ENCODE measurements at places on chromosomes 13 and 19.

- DNase-seq = no peak
These were observed 235.4 kb upstream of the MAB21L1 start for GRCh38 chr13:35711909-35712308.

GRCh38 chr19:50943074-50943828, 9.6 kb downstream of the KLK5 start:
- DNase-seq = no peak

GRCh38 chr19:35458731-35459391, 10.8 kb downstream of the FFAR2 start:
- no peak for DNase-seq

GRCh38 chr19:9862938-9863337, 27.8 kb downstream of the PIN1 start:
- no peak for DNase-seq

- no peak for DNase-seq
These were observed 1.8 kb downstream of the PTGER1 start for GRCh38 chr19:14473073-14473977.

DNA sequence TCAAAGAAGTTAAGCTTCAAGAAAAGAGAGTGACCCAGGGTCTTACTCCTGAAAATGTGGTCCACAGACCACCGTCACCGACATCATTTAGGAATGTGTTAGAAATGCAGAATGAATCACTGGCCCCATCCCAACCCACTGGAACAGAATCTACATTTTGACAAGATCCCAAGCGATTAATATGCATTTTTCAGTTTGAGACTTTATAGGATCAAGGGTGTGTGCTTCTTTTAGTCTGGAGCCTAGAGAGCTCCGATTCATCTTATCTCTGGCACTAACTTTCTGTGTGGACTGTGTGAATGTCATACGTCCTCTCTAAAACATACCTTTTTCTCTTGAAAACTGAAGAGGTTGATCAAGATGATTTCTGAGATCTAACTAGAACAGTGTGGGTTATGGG, 484.8 kb downstream of the MYO16 start:
- DNase-seq = no peak

DNA sequence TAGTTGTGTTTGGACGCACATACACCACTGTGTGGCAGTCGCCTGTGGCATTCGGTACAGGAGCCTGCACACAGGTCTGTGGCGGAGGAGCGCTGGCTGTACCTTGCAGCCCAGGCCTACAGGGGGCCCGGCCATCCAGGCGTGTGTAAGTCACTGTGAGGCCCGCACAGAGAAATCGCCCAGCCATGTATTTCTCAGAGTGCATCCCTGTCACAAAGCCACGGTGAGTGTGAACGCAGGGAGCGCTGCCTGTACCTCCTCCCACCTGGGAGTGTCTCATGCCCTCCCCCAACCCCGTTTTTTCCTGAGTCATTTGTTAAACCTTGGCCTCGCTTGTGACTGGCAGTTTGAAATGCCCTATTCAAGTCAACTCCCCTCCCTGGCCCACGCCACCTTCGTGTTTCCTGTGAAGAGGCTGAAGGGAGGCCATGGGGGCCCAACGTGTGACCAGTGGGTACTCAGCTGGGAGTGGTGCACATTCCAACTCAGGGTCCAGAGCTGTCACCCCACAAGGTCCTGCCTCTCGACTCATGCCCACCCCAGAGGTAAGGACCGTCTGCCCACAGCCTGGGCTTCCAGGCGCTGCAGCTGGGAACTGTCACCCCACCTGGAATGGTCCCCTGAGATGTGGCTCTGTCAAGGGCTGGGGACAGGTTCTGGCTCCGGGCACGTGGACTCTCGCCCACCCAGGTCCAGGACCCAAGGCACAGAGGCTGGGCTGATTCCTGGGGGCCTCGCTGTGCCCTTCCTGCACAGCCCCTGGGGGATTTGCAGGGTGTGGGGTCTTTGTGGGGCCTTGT, 11.6 kb upstream of the RASA3 start:
- no peak for DNase-seq

- DNase-seq = no peak
These were observed 66.7 kb downstream of the LHFPL6 start for GRCh38 chr13:39536274-39536673.

GRCh38 chr13:71775966-71776365, 91.0 kb downstream of the DACH1 start:
- DNase-seq = no peak

DNA sequence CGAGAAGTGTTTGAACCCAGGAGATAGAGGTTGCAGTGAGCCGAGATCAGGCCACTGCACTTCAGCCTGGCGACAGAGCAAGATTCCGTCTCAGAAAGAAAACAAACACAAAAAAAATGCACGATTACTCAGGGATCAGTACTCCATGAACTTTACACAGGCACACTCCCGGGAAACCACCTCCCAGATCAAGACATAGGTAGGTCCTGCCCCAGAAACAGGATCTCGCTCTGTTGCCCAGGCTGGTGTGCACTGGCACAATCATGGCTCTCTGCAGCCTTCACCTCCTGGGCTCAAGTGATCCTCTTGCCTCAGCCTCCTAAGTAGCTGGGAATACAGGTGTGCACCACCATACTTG, 11.2 kb downstream of the VASP start:
- no peak for DNase-seq

GRCh38 chr19:47430041-47430802, 10.9 kb upstream of the MEIS3 start:
- DNase-seq = no peak

DNA sequence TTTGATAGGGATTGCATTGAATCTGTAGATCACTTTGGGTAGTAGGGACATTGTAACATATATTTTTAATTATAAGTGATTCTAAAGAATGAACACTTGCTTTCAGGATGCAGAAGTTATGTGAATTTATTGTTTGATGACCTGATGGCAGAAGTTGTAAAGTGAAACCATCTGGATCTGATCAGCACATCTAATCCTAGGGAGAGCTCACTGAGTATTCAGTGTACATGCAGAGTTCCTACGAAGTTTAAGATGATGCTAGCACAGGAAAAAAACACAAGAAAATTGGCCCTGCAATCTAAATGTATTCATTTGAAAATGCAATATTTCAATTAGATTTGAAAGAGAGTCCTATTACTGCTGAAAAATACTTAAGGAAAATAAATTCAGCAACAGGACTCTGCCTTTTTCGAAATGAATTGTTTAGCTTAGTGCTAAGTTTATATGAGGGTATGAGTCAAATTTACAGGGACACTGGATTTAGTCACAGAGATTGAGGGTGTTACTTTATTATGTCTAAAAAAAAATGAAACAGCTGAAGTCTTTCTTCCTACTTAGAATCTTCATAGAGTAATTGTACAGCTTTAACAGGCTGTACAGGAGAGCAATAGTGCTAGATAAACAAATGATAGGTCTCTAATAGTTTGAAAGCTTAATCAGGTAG, 385.7 kb downstream of the DCT start:
- DNase-seq = no peak

DNA sequence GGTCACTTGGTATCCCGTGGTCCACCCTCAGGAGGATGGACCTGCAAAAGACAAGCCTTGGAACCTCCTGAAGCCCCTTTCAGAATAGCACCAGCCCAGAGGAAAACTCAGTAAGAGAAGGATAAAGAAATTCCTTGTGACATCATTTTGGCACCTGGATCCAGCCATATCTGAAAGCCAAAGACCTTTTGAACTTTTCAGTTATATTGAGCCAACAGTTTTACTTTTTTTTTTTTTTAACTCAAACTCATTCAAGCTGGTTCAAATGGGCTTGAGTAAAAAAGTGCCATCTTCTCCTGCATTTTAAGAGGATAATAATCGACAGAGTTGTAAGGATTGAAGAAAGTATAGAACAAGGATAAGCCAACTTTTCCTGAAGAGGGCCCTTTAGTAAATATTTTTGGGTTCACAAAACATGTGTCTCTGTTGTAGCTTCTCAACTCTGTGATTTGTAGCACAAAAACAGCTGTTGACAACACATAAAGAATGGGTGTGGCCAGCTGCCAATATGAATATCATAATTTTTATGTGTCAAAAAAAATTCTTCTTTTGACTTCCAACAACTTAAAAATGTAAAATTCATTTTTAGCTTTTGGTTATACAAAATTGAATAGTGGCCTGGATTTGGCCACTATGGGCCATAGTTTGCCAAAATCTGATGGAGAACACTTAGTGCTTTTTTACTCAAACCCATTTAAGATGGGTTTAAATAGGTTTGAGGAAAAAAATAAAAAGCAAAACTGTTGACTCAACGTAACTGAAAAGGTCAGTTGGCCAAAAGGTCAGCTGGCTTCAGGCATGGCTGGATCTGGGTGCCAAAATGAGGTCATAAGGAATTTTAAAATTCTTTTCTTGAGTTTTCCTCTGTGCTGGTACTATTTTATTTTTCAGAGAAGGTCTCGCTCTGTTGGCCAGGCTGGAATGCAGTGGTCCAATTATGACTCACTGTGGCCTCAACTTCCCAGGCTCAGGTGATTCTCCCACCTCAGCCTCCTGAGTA, 50.7 kb downstream of the ACSBG2 start:
- DNase-seq = no peak

DNA sequence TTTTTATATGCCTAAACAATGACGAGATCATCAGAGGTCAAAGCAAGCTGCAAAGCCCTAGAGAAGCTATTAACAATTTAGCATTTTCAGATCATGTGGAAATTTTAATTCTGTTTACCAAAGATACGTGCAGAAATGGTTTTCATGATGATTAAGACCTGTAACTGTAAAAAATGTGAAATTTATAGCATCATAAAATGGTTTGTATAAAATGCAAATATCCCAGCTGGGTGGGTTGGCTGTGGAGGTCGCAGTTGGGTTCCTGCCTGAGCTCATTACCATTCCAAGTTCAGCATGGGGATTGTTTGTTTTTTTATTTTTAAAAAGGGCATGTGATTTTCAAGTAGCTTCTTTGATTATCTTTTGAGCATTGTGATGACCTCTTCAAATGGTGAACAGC, 47.9 kb upstream of the SIAH3 start:
- DNase-seq = no peak

DNA sequence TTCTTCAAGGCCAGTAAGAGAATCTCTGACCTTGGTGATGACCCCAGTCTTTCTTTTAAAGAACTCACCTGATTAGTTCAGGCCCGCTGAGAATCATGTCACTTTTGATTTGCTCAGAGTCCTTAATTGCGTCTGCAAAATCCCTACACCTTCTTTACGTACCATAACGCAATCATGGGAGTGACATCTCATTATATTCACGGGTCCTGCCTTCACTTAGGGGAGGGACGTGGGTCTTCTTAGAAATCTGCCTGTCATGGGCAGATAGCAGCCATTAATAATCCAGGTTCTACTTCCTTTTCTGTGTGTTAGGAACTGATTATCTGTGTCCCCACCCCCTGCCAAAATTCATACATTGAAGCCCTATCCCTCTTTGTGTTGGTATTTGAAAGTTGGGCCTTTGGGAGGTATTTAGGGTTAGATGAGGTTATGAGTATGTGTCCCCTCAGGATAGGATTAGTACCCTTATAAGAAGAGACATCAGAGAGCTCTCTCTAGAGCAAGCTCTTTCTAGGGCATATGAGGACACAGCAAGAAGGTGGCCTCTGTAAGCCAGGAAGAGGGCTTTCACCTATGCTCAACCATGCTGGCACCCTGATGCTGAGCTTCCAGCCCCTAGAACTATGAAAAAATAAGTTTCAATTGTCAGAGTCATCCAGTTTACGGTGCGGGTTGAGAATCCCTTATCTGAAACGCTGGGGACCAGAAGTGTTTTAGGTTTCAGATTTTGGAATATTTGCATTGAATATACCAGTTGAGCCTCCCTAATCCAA, 9.9 kb downstream of the TPP2 start:
- no peak for DNase-seq

DNA sequence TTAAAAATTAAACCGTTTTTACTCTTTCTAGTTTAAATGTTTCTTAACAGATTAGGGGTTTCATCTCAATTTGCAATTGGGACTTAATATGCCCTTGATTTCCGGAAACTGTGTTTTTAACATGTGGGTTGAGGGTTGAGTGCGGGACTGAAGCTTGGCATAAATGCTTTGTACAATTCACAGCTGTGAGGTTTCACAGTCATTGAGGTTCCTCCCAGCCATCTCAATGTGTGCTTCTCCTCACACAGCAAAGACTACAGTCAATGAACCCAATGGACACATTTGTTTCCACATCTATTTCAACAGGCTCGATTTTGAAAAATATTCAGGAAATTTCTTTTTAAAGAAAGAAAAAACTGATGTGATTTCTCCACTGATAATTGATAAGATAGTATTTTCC, 328.6 kb downstream of the TBC1D4 start:
- DNase-seq = no peak

DNA sequence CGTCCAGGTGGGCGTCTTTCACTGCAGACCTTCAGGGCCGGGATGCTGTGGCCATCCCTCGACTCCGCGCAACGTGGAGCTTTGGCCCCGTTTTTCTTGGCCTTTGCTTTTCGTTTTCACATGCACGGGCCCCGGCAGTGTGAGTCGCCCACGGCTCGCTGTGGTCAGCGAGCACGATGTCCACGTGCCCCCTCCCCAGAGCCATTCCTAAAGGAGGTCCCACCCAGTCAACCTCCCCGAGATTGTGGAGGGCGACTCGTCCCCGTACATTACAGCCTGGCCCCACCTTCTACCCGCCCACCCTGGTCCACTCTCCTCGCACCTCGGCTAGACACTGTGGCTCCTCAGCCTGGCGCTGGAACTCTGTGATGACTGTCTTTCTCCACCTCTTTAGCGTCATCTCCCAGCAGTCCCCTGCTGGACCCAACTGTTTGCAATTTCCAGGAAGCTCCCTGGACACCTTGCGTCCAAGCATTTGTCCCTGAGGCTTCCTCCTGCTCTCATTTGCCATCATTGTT, 405 bp downstream of the ZNF446 start:
- no peak for DNase-seq

GRCh38 chr13:69921156-69921555, 186.5 kb upstream of the ATXN8OS start:
- DNase-seq = no peak

- no peak for DNase-seq
These were observed 60.0 kb upstream of the SPRY2 start for GRCh38 chr13:80400865-80401426.

GRCh38 chr19:28535352-28535775, 677.6 kb downstream of the UQCRFS1 start:
- DNase-seq = no peak

DNA sequence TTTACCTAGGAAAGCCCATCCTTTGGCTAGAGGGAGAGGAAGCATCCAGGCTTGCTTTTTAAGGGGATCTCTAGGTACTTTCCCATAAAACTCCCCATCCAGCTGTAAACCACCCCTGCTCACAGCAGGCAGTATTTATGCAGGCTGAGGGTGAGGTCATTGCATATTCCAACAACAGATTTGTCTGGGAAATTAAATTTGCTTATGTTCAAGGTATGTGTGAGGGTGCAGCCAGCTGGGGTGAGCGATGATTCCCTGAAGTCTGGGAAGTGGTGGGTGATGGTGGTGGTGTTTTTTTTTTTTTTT, 96.3 kb upstream of the C1QTNF9B start:
- no peak for DNase-seq

GRCh38 chr19:1590641-1591397, 1.8 kb downstream of the MBD3 start:
- DNase-seq = no peak
